ENCODE measurements at places on chromosomes 2 and 18.

DNA sequence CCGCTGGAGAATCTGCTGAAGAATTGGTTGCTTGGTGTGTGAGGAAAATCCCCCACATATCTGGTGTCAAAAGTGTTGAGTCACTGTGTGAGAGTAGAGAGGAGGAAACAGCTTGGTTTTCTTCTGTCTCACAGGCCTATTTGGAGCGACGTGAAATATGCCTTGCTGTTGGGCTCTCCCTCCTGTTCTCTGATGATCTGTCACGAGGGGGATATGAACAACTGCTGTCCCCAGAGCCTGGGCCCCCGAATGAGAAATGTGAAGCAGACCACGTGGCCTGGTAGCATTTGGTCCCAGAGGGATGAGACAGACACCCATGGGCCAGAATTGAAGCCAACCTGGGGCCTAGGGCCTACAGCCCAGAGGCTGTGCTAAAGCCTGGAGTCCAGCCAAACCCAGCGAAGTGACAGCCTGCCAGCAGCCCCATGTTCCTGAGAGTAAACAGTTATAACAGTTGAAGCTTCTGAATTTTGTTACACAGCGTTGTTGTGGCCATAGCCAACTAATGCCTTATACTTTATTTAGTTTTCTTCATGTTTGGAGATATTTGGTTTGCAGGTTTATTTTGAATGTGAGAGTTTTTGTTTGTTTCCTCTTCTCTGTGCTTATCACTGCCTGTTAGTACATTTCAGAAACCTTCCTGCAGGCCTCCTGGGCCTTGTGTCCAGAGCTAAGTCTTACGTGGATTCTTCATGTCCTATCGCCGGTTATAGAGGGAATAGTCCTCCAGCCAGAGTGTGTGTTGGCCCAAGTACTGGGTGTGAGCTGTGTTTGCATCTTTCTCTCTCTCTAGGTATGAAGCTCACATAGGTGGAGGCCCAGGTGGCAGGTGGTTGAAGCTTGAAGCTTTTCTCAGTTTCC, 18.7 kb upstream of the COLEC12 start:
- DNase-seq, result no peak

DNA sequence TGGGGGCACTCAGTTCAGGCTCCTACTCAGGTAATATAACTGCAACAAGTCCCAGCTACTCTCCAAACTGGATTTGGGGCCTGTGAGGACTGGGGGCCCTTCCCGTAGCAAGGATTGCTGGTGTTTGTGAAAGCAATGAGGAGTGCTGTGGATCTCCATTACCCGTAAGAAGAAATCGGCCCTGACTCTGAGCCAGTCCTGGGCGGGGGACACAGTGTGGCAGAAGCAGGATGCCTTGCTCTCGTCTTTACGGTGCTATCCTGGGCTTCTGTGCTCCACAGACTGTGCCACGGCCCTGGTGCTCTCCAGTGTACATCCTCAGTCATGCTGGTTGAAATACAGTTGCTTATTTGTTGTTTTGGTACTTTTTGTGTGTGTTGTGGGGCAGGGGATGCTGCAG, 172.9 kb downstream of the NDUFA10 start:
- DNase-seq, result no peak

DNA sequence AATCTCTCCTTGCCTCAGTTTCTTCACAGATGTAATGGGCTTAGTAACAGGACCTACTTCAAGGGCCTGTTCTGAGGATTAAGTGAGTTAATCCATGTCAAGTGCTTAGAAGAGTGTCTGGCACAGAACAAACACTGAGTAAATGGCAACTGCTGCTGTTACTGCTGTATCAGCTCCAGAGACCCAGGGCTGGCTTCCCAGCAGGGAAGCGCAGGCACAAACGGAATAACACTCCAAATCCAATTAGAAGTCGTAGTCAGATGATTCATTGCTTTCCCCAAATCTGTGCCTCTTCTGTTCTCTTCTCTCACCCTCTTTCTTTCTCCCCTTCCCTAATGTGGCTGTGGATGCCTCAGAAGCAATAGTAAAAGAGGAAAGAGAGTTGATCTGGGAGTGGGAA, 101.1 kb upstream of the FZD7 start:
- DNase-seq, result no peak

- DNase-seq, result no peak
These were observed 81.0 kb upstream of the BCL11A start for GRCh38 chr2:60634438-60634837.

GRCh38 chr2:2646433-2647051, 315.5 kb upstream of the MYT1L start:
- DNase-seq, result no peak

DNA sequence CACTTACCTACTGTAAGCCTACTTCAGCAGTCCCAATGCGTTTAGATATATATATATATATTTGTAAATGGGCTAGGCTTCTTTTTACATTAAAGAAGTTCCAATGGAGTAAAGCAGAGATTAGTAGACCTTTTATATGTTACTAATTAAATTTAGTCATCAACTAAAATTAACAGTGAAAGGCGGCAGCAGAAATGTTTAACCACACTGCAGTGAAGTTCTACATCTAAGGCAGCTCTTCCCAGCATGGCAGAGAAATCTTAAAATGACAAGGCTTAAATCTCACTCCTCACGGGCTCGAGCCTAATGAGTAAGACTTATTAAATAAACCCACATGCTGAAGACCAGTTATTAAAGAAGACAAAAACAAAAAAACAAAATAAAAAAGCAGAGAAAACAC, 19.1 kb upstream of the KANSL1L start:
- no peak for DNase-seq

DNA sequence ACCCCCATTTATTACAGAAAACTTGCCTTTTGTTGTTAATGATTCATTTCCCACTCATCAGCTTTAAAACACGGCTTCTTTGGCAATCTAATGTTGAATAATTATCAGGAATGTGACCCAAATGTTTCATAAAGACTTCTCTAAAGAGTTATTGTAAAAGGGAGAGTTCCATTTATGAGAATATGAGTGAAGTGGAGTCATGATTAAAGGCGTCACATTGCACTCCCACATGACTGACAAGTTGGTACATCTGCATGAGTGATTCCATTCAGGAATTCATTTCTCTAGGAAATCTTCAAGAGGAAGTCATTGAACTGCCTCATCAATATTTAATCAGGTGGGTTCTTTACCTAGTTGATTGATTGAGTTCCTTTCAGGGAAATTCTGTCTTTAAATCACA, 184.8 kb downstream of the LNPK start:
- DNase-seq, result no peak

- no peak for DNase-seq
These were observed 21.3 kb downstream of the CDK15 start for GRCh38 chr2:201827621-201828020.

DNA sequence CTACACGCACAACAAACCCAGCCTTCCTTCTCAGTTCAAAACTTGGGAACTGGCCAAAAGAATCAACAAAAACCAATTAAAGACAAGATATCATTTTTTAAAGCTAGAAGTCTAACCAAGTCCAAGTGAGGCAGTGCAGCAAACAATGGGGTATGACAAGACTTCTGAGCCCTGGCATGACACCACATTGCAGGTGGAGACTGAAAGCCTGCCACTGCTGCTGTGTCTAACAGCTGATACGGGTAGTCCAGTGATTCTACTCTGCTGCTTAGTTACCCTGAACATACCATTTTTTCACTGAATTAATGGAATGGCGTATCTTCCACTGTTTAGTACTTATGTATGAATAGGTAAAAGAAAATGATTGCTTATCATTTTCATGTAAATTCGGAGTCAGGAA, 47.4 kb upstream of the KIDINS220 start:
- DNase-seq, result no peak

DNA sequence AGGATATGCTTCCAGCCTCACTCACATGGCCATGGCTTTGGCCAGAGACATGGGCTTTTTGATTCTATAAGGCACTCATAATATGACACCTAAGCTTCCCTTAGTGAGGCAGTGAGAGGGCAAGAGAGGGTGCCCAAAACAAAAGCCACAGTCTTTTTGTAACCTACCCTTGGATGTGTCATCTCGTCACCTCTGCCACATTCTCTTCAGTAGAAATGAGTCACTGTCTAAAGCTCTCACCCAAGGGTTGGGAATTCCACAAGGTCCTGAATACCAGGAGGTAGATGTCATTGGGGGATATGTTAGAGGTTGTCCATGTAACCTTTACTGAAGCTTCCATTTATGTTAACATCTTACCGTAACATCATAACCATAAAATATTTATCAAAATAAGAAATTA, 108.4 kb downstream of the ALMS1 start:
- no peak for DNase-seq

DNA sequence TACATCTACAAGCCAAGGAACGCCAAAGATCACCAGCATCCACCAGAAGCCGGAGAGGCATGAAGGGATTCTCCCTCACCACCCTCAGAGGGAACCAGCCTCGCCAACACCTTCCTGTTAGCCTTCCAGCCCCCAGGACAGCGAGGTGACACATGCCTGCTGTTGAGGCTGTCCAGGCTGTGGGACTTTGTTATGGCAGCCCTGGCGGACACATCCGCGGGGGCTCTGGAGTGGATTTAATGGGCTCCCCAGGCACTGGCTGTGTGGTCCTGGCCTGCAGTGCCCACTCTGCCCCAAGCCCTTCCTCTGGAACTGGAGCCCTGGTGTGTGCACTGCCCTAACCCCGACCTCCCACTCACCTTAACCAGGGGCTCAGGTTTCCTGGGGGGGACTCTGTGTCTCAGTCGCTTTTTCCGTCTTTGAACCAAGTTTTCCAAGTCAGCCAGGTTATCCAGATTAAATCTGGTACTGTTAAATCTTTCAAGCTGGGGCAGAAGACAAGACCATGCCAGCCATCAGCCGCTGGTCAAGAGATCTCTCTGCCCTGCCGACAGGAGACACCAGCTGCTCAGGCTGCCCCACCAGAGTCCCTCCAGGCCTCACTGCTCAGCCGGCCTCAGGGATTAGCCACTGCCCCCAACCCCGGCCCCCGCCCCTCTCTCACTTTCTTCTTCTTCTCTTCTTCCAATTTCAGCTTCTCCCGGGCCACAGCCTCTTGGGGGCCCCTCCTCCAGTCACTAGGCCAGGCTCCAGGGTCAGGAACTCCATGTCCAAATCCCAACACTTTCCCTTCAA, 1.9 kb downstream of the ANKRD23 start:
- no peak for DNase-seq

DNA sequence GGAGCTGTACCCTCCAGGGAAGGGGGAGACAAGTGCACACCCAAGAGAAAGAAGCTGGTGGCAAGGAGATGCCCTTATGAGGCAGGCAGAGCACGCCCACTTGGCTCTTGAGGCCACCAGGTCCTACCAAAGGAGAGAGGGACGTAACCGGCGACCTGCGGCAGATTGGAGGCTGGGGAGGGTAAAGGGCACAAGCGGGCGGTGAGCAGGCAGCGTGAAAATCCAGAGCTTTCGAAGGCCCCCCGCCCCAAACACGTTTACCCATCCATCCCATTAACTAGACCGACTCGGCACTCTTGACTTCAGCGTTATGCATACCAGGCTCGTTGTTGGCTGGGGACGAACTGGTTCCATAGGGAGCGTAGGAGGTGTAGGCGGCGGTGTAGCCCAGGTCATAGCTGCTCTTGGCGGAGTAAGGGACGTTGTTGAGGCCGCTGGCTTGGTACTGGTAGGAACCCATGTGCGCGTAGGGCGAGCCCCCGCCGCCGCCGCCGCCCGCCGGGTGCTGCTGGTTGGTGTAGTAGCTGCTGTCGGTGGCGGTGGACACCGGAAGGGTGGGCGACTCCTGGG, 794 bp downstream of the DLX2 start:
- no peak for DNase-seq

GRCh38 chr2:193502363-193503035, 1307.8 kb upstream of the TMEFF2 start:
- DNase-seq, result no peak

- no peak for DNase-seq
These were observed 174.5 kb upstream of the PKDCC start for GRCh38 chr2:41873102-41874031.
